NCI-H69 (cell line): ENCODE measurements at places on chromosomes 2 and 18.
A peak's percentile ranks its signal among the peaks of the same experiment; 100 is the strongest.

GRCh38 chr2:237631007-237631785, 3.8 kb downstream of the LRRFIP1 start:
- no peak for DNase-seq

DNA sequence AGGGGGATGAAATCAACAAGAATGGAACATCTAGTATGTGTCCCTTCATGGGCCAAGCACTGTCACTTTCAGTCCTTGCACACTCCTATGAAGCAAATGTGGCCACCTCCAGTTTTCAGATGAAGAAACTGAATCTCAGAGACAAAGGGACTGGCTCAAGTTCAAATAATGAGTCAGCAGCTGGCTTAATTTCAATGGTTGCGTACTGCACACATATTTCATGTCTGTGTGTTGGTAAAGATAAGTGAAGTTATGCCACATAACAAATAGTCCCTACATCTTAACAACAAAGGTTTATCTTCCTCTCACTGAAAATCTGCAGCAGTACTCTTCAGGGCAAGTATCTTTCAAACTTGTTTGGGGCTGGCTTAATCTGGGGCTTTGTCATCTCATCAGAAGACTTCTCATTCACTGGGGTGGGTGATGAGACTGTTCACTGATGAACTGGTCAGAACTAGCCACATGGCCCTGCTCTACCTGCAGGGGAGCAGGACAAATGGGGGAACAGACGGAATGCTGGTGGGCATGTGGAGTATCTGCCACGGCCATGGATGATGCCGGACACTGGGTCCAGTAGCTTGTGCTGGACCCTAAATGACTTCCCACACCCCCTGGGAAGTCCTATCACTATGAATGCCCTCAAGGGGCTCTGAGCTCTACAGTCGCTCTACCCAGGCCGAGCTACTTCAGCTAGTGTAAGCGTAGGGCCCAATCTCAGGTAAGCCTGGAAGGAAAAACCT, 263.2 kb downstream of the CYP26B1 start:
- peak; percentile 0 for DNase-seq

DNA sequence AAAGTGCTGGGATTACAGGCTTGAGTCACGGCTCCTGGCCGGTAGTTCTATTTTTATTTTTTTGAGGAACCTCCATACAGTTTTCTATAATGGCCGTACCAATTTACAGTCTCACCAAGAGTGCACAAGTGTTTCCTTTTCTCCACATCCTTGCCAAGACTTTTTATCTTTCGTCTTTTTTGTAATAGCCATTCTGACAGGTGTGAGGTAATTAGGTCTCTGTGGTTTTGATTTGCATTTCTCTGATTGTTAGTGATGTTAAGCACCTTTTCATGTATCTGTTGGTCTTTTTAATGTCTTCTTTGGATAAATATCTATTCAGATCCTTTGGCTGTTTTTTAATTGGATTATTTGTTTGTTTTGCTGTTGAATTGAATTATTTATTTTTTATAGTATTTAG, 9.3 kb downstream of the ARMC9 start:
- no peak for DNase-seq

DNA sequence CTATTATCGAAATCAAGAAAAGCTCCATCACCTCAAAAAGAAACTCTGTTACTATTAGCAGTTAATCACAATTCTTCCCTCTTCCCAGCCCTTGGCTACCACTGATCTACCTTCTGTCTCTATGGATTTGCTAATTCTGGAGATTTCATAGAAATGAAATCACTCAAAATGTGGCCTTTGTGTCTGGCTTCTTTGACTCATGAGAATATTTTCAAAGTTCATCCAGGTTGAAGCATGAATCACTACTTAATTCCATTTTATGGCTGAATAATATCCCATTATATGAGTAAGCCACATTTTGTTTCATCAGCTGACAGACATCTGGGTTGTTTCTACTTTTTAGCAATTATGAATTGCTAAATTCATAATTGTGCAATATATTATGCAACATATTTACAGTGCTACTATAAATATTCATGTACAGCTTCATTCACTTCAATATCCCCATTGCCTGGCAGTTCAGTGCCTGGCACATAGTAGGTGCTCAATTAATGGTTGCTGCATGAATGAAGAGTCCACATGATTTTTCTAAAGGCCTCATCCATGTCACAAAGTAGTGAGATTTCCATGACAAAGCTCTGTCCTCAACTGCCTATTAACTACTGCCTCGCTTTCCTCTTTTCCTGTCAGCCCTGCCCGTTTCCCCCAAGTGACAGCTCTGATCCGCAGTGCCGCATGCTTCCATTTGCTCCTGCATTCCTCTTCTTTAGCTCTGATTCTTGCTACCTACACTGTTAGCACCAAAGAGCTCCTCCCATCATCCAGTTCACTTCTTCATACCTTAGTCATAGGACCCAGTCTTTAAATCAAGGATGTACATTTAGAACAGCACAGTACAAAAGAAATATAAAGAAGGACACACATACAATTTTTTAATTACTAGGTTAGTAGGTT, 32.8 kb downstream of the CCDC93 start:
- no peak for DNase-seq

DNA sequence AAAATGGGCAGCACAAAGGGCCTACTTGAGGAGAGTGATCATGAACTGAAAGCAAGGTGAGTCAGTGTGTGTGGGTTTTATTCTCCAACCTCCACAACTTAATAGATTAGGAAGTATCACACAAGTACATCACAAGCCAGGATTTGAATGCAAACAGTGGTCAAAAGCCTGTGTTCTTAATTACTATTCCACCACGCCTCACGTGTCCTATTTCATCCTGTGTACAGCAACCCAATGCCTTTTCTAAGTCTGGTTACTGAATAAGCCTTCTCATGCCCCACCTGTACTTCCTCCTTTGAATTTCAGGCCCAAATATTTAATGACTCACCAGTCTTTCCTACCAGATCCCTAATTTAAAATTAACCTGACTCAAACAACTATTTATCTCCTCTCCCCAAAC, 755.7 kb upstream of the SLC8A1 start:
- DNase-seq = peak; percentile 57

GRCh38 chr18:50034029-50034428, 160.9 kb downstream of the MYO5B start:
- DNase-seq = no peak

GRCh38 chr2:174859563-174860169, 95.4 kb upstream of the CHRNA1 start:
- DNase-seq = peak; percentile 39

DNA sequence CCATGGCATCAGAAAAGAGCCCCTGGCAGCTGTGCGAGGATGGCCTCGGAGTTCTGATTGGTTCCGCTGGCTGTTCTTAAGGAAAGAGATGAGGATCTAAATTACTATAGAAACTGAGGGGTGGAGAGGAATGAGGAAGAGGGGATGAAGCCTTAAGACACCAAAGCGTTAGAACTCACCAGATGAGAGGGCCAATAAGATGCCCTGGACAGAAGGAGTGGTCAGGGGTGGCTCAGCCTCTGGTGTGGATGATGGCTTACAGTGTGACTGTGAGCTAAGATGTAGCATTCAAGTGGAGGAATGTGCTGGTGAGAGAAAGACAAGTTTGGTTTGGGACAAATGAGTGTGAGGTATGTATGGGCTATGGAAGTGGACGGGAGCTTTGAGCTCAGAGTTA, 97.8 kb downstream of the ZFP36L2 start:
- no peak for DNase-seq

DNA sequence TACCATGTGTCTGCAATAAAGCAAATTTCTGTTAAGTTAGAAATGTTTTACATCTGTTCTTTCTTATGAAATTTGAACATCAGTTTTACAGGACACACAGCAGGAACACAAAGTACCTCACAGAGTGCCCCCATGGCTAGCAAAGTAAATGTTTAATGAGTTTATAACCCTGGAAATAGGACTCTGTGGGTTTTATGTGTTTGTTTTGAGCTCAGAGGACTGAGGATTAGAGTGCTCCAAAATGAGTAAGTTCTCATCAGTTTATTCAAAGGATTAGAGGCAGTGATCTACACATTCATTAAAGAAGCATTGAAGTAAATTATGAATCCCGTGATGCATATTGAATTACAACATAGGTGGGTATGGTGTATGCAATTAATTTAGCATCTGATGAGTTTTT, 281.8 kb downstream of the GULP1 start:
- peak; percentile 84 for DNase-seq

DNA sequence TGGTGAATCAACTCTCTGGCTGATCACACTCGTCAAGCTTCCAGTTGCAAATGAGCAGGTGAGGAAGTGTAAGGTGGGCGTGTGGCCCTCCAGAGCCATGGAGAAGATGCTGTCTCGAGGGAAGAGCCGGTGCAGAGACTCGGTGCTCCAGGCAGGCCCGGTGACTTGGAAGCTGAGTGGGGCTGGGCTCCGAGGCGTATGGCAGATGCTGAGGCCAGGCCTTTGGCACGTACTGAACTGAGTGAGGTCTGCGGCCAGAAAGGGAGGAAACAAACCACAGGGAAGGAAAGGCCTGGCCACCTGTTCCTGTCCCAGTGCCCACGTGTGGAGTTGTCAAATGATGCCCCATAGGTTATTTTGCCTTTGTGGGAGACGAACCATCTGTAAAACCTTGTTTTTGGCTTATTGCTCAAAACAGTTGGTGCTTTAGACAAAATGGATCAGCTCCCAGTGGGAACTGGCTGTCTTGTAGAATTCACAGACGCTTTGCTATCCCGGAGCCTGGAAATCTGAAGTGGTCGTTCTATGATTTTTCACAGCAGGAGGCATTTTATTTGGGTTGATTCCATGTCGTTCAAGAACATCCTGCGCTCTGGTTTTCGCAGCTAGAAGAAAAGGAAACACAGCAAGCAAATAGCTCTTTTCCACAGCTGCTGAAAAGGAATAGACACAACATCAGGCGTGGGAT, 117.5 kb upstream of the TMEM18 start:
- DNase-seq = no peak

- peak; percentile 37 for DNase-seq
Observed at GRCh38 chr18:58991167-58991798, 126.6 kb downstream of the ZNF532 start.

- DNase-seq = no peak
Observed at GRCh38 chr18:59724103-59724502, 26.9 kb upstream of the CCBE1 start.

DNA sequence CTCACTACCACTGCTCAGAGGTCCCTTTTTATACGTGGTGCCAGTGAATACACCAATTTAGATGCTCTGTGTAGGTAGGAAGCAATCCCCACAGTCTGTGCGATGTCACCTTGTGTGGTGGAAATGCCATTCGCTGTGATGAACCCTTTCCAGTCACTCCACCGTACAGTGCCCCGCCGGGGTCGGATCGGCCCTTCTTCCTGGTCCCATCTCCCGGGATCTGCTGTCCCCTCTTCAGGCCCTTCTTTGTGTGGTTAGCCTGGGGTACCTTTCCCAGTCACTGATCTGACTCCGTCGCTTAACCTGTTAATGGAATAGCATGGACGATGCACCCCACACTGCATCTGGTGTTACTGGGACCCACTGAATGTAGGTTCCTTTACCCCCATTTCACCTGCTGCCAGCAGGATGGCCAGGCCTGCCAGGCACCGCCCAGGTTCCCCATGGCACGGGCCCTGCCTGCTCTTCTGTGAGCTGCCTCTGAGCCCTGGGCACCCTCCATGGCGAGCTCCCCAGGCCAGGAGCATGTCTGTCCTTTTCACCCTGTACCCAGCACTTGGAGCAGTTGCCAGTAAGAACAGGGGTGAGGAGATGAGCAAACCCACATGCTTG, 18.0 kb downstream of the TWIST2 start:
- no peak for DNase-seq

GRCh38 chr2:19767899-19768298, 133.9 kb downstream of the TTC32 start:
- DNase-seq = no peak

DNA sequence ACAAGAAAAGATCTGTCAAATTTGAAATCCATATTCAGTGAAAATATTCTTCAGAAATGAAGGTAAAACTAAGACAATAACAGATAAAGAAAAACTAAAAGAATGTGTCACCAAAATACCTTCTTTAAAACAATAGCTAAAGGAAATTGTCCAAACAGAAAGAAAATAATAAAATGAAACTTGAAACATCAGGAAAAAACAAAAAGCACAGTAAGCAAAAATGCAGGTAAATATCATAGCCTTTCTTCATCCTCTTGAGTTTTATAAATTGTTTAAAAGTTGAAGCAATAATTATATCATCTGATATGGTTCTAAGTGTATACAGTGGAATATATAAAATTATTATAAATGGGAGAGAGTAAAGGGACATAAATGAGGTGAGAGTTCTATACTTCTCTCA, 103.8 kb upstream of the PDE1A start:
- DNase-seq = no peak

GRCh38 chr18:63570721-63571120, 16.4 kb upstream of the SERPINB13 start:
- no peak for DNase-seq

DNA sequence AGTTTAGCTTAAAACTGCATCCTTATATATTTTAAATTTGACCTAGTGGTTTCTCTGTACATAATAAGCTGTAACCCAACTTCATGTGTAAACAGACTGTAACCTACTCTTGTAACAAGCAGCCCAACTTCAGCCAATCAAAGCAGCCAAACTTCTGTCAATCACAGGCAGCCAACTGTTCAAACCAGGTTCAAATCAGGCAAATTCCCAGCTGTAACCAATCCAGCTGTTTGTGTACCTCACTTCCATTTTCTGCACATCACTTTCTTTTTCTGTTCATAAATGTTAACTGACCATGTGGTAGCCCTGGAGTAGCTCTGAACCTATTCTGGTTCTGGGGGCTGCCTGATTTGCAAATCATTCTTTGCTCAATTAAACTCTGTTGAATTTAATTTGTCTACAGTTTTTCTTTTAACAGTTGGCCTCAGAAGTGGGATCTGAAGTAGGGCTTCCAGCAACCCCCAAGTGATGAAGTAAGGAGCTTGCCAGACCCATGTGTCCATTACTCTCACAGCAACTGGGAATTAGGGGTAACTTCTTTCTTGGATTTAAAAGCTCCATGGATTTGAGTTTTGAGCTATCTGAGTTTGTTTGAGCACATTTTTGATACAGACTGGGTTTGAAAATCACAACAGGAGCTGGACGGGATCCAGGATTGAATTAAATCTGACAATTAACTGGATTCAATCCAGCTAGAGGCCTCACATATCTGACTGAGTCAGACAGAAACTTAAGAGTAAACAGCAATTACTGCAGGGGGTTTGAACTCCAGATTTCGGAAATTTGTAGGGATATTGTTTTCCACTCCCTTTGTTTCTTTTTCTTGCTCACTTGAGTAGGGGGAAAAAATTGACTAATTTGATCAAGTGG, 1569.7 kb upstream of the SLC39A10 start:
- peak; percentile 86 for DNase-seq

- peak; percentile 9 for DNase-seq
Observed at GRCh38 chr2:187529977-187530721, 24.1 kb downstream of the TFPI start.

DNA sequence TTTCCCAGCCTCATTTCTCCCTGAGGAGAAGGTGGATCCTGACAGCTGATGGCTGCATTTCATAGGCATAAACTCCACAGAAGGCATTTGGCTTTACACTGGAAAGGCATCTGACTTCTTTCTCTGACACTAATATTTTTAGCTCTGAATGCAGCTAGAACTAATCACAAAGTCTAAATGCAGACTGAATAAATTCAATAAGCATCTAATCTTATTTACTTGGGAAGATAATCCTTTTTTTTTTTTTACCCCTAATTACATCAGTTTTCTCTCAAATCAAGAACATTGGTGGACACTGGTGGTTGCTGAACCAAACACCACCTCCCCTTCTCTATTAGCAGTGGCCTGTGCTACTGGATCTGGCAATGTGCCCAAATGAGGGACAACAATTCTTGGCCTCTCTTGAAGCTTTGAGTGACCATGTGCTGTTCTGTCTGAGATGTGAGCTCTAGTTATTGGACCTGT, 50.9 kb upstream of the CD226 start:
- peak; percentile 33 for DNase-seq

GRCh38 chr2:11572996-11573395, 39.2 kb downstream of the GREB1 start:
- peak; percentile 35 for DNase-seq
